ENCODE measurements at places on chromosomes 3 and 15.

- peak; percentile 30 for DNase-seq
These were observed 311.4 kb downstream of the EPHB1 start for GRCh38 chr3:135106445-135106844.

- DNase-seq: no peak
These were observed 106.7 kb upstream of the SNRPN start for GRCh38 chr15:24848050-24848449.

DNA sequence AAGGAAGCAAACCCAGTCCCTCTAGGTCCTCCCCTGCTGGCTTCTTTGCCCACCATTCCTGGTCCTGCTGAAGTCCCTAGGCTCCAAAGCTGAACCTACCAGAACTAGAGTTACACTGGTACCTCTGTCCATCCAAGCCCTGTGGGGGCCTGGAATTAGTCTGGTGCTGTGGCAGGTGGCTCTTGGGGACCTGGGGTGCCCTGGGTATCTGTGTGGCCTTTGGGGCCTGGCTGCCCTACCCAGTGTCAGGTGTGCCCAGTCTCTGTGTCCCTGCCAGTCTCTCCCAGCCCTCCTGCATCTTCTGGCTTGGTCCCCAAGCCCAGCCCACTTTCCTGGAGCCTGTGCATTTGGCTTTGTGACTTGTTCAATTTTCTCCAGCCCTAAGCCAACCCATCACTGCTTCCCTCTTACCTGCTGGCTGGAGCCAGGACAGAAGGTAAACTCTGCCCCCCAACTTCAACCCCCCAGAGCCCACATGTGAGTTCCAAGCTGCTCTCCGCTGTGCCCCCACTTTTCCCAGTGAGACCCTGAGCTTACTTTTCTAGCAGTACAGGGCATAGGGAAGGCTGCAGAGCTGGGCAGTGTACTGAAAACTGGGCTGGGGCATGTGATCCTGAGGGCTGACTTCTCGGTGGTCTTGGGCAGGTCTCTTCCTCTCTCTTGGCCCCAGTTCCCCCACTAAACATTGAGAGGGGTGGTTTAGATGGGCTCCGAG, 28.3 kb upstream of the HHATL start:
- DNase-seq: no peak

DNA sequence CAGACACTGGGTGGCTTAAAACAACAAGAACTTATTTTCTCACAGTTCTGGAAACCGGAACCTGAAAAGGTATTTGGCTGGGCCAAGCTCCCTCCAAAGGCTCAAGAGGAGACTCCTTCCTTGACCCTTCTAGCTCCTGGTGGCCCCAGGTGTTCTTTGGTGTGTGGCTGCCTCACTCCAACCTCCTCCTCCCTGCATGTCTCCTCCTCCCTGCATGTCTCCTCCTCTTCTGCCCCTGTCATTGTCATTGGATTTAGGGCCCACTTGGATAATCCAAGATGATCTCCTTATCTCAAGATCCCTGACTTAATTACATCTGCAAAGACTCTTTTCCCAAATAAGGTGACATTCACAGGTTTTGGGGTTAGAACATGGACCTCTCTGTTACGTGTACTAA, 69.8 kb upstream of the MFGE8 start:
- DNase-seq: no peak

DNA sequence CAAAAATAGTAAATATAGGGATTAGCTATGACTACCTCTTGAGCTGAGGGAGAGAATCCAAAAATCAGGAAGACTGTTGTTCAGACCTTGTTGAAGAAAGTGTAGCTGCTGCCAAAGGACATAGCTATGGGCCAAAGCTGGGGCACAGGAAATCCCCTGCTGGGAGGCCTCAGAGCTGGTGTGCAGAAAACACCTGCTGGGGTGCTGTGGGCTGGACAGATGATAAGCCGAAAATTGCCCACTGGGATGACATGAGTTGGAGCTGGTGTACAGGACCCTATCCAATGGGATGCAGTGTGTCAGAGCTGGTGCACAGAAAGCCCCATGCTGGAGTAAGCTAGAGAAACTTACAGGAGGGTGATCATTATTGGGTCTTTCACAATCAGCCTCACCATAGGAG, 121.9 kb downstream of the NEO1 start:
- no peak for DNase-seq

DNA sequence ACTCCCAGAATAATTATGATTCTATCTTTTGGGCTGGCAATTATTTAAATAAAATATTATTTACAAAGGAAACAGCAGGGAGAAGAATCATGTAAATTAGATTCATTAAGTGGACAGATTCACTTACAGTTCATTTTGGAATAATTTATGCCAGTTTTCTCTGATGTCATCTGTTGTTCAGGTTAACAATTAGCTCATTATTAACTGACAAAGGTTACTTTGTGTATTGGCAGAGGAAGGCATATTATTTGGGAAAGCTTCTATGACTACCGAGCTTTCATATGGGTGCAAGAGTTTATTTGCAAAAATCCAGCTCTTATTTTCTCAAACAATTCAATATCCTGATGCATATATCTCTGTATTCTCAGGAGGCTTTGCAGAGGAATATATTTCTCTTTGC, 224.4 kb downstream of the CHST2 start:
- no peak for DNase-seq

GRCh38 chr3:146881356-146881755, 276.2 kb upstream of the PLSCR5 start:
- DNase-seq: no peak

GRCh38 chr3:16448639-16449070, 64.8 kb downstream of the RFTN1 start:
- DNase-seq: no peak

DNA sequence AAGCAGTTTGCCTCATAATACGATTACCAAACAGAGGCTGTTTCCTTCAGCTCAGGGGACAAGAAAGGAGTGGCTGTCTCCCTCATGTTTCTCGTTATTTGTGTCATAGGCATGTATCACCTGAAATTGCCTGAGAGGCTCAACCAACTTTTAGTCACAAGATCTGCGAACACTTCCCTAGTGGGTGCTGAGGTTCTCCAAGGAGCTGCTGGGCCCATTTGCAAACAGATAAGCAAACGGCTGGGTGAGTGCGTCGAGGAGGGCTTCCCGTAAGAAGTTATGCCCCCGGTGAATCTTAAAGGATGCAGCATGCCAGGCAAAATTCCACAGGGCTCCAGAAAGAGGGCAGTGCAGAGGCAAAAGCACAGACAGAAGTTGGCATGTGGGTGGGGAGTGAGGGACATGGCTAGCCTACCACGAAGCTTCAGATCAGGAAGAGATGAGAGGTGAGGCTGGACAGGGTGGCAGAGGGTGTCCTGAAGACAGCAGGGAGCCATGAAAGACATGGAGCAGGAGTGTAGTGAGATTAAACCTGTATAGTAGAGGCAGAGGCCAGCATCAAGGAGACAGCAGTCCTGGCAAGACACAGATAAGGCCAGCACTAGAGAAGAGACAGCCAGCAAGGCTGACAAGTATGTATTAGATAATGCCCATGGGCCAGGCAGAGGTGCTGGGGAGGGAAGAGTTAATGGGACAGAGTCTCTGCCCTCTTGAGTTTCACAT, 4.0 kb upstream of the GP9 start:
- DNase-seq: no peak

Measured in NCI-H460 (cell line).